ENCODE measurements at places on chromosomes 7 and 10.

DNA sequence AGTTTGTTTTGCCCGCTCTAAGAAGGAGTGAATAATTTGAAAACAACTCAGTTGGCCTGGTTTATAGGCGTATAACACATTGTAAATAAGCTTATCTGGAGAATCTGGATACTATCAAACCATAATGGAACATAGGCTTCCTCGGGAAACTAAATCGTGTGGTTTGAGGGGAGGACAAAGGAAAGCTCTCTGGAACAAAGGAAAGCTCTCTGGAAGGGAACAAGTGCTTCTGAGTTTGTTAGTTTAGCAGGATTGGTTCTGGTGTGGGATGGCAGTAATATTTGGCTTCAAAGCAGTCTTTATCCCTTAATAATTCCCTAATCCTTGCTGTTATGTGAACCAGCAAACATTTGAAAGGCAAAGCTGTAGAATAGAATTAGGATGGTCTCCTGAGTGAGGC is 15.0 kb upstream of the SLK start:
- DNase-seq = no peak

DNA sequence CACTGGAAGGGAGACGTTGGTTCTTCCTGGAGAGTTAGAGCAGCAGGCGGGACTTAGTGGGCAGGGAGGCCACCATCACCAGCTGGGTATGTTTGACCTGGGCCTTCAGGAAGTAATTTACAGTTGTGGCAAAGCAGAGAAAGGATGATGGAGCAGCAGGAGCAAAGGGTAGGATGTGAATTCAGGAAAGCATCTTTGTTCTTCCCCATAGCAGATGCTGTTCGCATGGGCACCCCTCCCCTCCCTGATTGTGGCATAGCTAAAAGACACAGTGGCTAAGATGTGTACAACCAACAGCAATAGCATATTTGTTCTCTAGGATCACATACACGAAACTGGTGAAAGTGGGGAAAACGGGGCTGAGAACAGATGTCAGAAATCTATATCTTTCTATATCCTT is 56.3 kb upstream of the ITPRID1 start:
- no peak for DNase-seq

DNA sequence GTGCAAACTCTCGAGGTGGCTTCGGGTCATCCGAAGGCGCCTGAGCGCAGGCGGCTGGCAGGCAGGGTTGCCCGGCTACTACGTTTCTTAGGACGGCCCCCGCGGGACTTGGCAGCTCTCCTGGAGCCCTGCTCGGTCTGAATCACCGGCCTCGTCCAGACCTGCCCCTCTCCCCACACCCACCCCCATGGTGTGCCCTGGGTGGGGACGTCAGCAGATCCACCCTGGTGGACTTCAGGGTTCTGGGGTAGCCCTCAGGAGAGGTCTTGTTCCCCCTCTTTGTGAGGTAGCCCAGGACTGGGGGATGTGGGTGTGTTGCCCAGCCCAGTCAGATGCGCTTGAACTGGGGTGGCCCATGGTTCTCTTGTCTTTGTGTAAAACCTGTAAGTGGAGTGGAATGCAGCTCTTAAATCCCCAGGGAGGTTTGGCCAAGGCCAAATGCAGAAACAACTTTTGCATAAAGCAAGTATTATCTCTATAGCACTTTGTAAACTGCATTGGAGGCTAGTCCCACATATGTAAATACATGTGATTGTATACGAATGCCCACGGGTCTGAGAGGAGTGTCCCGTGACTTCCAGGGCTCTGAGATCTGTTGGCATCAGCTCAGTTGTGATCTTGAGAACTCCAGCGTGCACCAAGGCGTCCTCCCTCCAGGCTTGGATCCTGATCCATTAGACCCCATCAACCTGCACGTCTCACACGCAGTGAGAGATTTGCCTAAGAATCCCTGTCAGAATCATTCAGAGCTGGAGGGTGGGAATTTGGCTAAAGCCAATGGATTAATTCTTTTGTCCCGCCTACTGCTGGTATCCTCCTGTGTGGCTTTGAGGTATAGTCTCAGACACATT is 1.8 kb downstream of the PFKFB3 start:
- DNase-seq = no peak

GRCh38 chr7:151007469-151007898 is 16.7 kb downstream of the NOS3 start:
- no peak for DNase-seq

- DNase-seq = no peak
These were observed 8.6 kb upstream of the CHRM2 start for GRCh38 chr7:136859803-136860202.

DNA sequence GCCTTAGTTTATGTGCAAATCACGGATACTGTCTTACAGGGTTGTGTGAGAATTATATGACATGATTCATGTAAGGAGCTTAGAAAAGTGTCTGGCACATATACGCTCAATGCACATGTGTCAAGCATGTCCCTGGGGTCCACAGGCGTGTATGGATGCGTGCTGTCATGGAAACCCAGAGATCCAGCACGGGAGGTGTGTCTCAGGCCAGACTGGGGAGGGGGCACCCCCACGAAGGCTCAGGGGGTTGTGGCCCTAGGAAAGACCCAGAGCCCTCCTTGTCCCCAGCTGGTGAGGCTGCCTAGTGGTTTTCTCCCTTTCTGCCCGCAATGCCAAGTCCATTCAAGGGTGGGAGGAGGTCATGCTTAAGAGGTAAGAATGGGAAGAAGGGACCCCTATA is 9.1 kb downstream of the BTBD16 start:
- no peak for DNase-seq

GRCh38 chr7:43868681-43869005 is 674 bp downstream of the MRPS24 start:
- no peak for DNase-seq

DNA sequence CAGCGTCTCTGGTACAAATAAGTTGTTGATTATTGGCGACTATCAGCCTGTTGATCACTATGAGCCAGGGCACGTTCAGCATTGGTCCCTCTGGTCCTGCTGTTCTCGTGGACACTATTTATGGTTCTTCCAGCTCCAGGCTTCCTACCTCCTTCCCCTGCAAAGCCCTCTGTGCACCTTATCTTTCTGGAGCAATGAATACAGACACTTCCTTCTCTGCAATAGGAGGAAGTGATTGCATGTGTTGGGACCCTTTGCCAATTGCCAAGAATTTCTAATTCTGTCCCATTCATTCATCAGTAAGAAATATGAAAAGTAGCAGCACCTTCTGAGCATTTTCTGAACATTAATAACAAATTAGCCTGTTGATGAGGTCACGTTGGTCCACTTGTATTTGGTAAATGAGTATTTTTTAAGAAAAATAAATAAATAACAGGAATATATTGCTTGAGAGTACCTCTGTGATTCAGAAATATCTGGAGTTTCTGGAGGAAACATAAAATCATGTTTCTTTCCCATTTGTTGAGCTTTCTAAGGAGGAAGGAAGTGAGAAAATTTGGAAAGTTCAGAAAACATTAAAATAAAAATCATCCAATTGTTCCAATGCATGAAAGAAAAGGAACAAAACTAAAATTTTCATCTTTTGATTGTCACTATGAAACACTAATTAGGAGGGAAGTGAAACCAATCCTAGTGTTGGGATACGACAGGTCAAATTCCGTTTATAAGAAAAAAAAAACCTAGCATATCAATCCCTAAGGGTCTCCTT is 259.1 kb upstream of the KLF6 start:
- DNase-seq = no peak

- no peak for DNase-seq
These were observed 18.7 kb downstream of the MPP7 start for GRCh38 chr10:28284126-28284525.

- DNase-seq = no peak
These were observed 226.1 kb downstream of the PTEN start for GRCh38 chr10:88089498-88089897.

DNA sequence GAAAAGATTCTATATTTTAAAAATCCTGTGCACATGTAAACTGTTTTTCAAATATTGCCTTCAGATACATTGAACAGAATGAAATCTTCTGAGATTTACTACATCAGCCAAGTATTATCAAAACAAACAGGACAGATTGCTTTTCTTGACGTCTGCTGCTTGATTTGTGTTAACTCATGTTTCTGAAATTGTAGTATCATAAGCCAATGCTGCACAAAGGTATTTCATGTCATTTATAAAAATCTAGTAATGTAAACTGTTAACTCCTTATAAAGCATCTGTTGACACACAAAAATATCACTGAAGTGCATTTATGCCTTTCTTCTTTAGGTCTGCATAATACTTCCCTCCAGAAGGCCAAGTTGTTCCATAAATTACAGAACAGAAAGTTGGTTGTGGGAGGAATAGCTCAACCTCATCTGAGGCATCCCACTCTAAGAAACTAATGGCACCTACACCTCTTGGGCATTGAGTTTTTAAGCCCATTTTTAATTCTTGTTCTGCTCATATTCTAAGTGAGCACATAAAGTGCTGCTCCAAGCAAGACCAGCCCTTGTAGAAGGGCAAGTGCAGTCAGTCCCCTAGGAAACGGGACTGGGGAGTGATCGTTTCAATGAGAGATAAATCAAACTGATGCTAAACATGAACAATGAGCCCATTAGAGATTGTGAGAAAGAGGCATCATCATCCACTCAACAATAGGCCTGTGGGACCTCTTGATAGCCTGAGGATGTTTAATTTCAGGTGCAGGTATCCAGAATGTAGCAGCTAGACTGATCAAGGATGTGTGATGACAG is 28.5 kb downstream of the CAV1 start:
- no peak for DNase-seq

GRCh38 chr10:106535304-106535953 is 629.1 kb downstream of the SORCS1 start:
- no peak for DNase-seq

DNA sequence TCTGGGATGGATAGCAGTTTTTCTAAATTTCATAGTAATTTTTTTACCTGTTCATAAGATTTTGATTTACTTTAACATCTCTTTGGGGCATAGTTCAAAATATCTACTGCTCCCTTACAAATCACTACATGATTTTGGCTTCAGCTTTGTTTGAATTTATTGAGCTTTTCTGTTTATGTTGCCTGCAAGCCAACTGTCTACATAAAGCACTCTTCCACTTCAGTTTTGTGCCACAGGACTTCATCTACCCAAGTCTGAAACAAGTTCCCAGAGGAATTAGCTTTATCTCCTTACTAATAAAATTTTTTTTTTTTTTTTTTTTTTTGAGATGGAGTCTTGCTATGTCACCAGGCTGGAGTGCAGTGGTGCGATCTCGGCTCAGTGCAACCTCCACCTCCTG is 45.4 kb upstream of the KMT2E start:
- no peak for DNase-seq

GRCh38 chr10:126959906-126960685 is 54.9 kb downstream of the DOCK1 start:
- no peak for DNase-seq

GRCh38 chr10:15242261-15242840 is 73.9 kb upstream of the NMT2 start:
- no peak for DNase-seq

DNA sequence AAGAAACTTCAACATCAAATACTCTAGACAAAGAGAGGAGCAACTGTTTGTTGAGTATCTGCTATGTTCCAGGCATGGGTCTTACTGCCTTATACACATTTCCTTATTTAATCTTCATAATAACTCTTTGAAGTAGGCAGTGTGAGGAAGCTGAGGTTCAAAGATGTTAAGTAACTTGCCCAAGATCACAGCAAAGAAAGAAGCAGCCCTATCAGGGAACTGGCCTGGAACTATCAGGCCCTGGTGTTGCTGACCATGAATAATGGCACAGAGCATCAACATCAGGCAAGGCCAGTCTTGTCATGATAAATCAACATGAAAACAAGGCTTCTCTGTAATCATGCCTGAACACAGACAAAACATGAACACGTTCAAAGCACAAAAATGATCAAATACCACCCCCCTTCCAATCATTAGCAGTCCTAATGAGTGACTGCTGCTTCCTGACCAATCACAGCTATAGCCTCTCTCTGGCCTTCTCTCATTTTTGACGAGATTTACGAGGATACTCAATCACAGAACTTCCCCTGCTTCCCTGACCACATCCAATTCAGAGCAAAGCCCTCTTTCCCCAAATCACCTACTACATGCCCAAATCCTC is 2.3 kb downstream of the GSDME start:
- no peak for DNase-seq

GRCh38 chr7:151918510-151918843 is 37.8 kb upstream of the GALNTL5 start:
- DNase-seq = no peak

- DNase-seq = no peak
These were observed 7.7 kb upstream of the KCNK18 start for GRCh38 chr10:117189557-117189956.

- DNase-seq = no peak
These were observed 110.1 kb downstream of the MAD1L1 start for GRCh38 chr7:2122651-2123050.

DNA sequence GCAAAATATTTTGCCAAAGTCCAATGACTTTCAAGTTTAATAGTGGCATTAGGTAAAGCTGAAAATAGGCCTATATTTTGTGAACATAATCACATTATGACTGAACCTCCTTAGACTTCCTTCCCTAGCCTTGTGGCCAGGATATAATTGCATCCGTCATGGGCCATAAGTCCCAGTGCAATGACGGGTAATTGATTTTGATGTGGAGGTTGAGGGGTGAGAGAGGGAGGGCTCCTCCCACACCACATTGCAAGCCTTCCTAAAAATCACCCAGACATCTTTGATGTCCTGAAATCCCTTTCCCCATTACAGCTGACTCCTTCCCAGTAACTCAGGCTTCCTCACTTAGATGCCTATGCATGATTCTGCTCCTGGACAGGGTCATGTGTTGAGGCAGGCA is 25.6 kb downstream of the TAS2R41 start:
- no peak for DNase-seq

- DNase-seq = no peak
These were observed 276.6 kb downstream of the LRMDA start for GRCh38 chr10:75708060-75708459.

DNA sequence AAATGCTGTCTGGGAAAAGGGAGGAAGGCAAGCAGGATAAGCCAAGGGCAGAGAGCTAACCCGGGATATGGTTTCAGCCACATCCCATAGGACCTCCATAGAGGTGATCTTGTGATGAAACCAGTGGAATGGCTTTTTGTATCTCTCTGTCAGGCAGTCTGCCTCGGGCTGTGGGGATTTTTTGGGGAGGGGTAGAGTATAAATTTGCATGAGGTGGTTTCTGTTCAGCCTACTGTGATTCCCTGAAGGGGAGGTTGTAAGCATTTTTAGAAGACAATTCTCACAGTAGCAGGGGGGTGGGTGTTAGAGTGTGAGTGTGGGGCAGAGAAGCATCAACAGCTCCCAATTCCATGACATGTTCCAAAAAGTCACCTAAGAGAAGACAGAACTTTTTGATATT is 11.8 kb downstream of the OR9A2 start:
- no peak for DNase-seq

- DNase-seq = peak; percentile 47
These were observed 2.5 kb downstream of the TRIM8 start for GRCh38 chr10:102646610-102647442.

- no peak for DNase-seq
These were observed 123.7 kb downstream of the CUL2 start for GRCh38 chr10:34966451-34966850.

DNA sequence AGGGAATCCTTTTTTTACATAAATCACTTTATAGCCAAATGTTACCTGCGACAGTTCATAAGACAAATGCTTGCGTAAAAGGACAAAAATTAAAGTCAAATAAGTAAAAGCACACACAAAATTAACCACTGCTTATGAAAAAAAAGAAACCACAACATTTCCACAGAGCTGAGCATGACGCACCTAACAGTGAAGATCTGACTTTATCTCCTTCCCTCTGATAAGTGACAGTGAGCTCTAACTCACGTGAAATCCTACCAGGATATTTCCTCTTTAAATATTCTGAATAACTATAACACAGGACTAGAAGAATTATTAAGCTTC is 225.5 kb downstream of the SFMBT2 start:
- no peak for DNase-seq

Measured in activated effector memory CD4-positive, alpha-beta T cell treated with Interleukin-2 at 50 U/mL for 16 hours (primary cell).